ENCODE measurements at places on chromosomes 13 and 19.

GRCh38 chr13:97621631-97622030, 187.7 kb downstream of the RAP2A start:
- DNase-seq, result no peak

DNA sequence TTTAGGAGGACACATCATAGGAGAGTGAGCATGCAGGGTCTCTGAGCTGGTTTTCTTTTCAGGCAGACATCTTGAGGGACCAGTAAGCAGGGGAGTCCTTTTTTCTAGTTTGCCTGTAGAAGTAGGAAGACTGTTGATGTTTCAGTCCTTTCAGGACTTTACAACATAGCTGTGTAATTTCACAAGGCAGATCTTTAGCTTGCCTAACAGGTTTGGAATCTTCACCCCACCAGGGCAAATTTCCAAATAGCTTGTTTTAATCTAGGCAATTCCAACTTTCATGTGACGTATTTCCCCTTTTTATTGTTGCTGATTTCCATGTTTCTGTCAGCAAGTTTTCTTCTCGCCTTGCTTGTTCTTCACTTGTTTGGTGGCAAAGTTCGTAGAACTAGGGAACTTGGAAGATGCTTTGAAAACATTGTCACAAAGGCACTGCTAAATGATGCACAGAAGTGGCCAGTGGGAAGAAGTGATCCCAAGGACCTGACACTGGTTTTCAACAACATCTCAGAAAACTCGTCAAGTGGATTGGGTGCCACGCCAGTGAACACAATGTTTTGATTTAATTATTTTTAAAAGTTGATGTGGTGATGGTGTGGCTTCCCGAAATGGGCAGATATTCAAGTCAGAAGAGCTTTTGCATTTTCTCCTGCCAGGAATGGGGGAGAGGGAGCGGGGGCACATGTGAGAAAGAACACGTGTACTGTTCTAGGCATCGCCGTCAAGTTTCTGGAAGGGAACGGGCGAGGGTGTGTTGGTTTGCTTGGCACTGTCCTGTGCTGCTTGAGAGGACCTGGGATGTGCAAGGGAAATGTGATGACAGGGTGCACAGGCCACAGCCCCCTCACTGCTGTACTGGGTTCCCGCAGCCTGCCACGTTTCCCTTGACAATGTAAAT, 418.6 kb downstream of the OXGR1 start:
- no peak for DNase-seq

- no peak for DNase-seq
Measured at GRCh38 chr19:46606681-46607447, 5.7 kb downstream of the CALM3 start.

DNA sequence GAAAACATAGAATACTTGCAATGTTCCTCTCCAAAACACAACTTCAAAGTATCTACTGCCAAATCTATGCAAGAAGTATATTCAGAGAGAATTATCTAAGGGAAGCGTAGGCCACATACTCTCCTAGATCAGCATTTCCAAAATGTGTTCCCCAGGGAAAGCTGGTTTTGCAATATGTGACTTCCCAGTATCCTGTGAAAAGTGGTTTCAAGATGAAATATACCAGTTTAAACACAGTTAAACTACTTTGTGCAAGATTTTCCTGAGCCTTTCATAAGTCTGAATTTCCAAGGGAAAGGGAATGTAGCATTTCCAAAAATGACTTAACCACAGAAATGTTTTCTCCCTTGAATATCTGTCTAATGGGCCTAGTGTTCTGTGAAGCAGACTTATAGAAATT, 7.6 kb downstream of the STARD13 start:
- no peak for DNase-seq

- DNase-seq, result peak; percentile 61
Measured at GRCh38 chr13:29513002-29513980, 82.2 kb downstream of the SLC7A1 start.

DNA sequence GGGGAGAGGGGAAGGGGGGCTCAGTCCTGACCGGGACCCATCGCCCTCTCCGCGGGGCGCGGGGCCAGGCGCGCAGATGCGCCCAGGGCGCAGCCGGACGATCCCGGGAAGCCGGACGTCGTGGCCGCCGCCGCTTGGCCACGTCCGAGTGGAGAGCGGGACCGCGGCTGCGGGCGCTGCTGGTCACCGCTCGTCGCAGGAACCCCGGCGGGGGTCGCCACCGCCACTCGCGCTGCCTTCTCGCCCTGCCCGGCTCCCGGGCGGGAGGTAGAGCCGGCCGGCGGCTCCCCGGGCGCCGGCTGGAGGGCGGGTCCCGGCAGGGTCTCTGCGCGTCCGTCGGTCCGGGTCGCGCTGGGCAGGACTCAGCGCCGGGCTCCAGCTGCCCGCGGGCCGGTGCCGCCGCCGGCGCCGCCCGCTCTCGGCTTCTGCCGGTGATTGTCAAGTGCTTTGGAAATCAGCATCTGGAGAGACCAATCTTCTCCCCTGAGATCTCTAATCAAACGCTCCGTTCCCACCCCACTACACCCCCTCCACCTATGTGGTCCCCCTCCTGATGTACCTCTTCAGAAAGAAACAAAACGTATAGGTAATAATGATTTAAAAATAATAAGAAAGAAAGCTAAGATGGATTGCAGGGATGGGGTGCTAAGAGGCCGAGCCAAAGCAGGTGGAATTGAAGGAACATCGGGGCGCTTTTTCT, 464.4 kb downstream of the ITGBL1 start:
- DNase-seq, result no peak

GRCh38 chr13:78168981-78169380, 250.3 kb upstream of the EDNRB start:
- no peak for DNase-seq

- DNase-seq, result no peak
Measured at GRCh38 chr13:57063007-57063406, 77.7 kb upstream of the PRR20A start.

- DNase-seq, result no peak
Measured at GRCh38 chr13:26784704-26785639, 24.4 kb upstream of the GPR12 start.

- peak; percentile 8 for DNase-seq
Measured at GRCh38 chr13:51804295-51805172, 571 bp upstream of the DHRS12 start.

- no peak for DNase-seq
Measured at GRCh38 chr19:30916238-30916637, 433.0 kb downstream of the TSHZ3 start.

GRCh38 chr13:110034031-110034549, 247.7 kb upstream of the IRS2 start:
- no peak for DNase-seq

DNA sequence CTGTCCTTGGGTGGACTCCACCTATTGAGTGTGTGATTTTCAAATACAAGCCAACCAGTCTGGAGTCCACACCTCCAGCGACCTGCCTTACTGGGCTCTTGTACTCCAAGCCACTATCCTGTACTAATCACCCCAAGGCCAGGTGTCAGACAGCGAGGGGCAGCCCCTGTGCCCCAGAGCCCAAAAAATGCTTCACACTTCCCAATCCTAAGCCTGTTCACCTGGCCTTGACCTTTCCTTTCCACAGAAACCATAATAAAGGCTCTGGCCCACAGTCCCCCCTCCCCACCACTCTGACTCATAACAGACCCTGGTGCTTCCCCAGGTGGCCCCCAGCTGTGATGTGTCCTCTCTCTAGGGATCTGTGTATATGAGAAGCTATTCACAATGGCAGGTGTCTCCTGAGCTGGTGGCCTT, 3.9 kb downstream of the CD209 start:
- no peak for DNase-seq

GRCh38 chr13:99809926-99810325, 161.6 kb downstream of the ZIC5 start:
- DNase-seq, result no peak

DNA sequence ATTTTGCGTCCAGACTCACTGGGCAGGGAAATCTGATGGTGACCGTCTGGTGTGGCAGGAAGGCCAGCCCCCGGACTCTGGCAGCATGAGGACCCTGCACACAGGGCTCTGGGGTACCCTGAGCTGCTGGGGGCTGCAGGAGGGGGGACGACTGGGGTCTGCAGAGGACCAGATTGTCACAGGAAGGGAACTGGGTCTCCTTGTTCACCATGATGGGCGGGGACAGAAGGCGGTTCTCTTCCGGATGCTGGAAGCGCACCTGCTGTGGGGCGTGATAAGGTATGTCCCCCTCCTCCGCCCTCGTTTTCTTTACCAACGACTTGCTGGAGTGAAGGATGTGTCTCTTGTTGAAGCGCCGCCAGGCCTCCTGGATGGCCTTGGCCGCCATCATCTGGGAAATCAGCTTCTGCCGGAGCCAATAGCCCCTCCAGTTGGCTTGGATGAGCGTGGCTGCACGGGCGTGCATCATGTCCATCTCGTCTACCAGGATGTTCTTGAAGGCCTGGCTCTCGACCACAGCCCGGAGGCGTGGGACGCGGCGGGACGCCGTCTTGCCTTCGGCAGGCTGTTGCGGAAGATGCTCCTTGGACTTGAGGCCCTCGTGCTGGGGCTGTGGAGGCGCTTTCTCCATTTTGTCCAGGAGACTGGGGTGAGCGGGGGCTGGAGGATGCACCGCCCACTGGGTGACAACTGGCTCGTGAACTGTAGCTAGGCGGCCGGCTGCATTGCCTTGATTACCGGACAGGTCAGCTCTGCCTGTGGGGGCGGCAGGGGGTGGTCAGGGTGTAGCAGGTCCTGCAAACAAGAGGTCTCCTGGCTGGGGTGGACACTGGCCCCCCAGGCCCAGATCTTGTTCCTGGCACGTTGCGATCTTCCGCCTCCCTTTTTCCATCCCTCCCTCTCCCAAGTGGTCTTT, 7.2 kb downstream of the IQCN start:
- DNase-seq, result no peak

DNA sequence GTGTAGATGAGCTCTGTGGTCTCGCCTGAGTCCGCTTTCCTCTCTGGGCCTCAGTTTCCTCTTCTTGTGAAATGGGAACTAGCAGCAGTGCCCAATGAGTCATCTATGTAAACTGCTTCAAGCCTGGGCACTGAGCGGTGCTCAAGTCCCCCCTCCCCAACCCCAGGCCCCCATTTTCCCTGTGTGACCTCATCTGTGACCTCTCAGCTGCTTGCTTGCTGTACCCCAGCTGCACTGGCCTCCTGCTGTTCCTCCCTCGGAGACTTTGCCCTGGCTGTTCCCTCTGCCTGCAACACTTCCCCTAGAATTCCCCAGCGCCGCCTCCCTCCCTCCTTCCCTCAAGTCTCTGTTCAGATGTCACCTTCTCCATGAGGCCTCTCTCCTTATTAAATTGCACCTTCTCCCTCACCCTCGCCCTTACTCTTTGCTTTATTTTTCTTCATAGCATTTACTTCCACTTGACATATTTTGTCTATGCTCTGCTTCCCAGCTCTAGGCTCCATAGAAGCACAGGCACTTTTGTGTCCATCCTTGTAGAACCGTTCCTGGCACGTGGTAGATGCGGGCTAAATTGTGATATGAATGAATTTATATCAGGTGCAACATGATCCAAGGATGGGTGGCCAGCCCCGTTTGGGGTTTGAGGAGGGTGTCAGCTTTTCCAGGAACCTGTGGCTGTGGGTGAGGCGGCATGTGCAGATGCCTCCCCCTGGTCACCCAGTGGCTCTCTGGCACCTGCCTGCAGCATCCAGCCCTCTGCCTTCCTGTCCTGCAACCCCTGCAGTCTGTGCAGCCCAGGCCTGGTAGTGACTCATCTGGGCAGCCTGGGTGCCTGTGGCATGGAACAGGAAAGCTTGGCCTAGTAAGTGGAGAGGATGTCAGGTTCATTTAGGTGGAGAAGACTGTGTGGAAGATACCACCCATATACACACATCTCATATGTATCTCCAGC, 26.3 kb downstream of the SIPA1L3 start:
- no peak for DNase-seq

GRCh38 chr19:47023448-47023794, 3.8 kb downstream of the NPAS1 start:
- no peak for DNase-seq

- DNase-seq, result peak; percentile 89
Measured at GRCh38 chr19:5686647-5687359, 3.3 kb upstream of the RPL36 start.

- peak; percentile 14 for DNase-seq
Measured at GRCh38 chr19:39645800-39646411, 9.8 kb upstream of the LGALS16 start.

GRCh38 chr19:1067341-1067957, 482 bp downstream of the ARHGAP45 start:
- DNase-seq, result no peak

DNA sequence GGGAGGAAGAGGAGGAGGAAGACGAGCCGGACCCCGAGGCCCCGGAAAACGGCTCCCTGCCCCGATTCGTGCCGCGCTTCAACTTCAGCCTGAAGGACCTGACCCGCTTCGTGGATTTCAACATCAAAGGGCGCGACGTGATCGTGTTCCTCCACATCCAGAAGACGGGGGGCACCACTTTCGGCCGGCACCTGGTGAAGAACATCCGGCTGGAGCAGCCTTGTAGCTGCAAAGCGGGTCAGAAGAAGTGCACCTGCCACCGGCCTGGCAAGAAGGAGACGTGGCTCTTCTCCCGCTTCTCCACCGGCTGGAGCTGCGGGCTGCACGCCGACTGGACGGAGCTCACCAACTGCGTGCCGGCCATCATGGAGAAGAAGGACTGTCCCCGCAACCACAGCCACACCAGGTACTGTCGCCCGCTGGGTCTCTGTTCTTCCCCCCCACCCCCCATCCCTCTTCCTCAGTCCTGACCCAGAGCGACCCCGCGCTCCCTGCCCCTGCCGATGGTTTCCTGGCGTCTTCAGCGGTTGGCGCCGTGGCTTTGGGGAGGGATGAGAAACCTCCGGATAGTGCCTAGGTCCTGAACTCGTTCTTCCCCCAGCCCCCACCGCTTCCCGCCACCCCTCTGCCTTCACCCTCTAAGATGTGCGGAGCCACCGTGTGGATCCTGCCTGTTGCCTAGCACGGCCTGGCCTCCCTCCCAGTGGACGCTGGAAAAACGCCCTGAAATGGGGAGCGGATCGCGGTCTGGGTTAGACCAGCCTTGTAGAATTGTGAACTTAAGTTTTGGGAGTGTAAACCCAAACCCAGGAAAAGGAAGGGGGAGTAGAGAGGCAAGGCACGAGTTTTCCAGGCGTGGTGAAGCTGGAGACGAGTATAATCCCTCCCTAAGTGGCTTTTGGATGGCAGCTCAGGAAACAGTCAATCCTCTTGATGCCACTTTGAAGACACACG, 1.5 kb downstream of the HS6ST3 start:
- no peak for DNase-seq

DNA sequence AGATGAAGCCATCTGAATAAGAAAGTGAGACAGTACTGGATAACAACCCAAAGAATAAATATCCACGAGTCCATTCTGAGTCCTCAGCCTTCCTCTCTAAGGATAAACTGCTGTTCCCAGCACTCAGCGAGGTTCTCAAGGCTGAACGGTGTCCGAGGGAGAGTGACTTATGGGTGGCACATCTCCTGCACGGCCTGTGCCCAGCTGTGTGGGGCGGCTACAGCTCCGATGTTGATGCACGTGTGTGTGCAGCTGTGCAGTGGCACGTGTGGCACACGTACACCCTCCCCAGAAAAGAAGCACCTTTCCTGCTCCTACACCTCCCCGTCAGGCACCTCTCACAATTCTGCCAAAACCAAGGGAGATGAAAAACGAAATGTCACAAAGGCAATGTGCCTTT, 45.0 kb downstream of the RAB20 start:
- no peak for DNase-seq

- DNase-seq, result no peak
Measured at GRCh38 chr13:69264362-69265334, 843.0 kb upstream of the ATXN8OS start.
